ENCODE measurements at places on chromosomes 6 and 20.

- no peak for DNase-seq
Observed at GRCh38 chr6:38198219-38198618, 378.7 kb downstream of the ZFAND3 start.

DNA sequence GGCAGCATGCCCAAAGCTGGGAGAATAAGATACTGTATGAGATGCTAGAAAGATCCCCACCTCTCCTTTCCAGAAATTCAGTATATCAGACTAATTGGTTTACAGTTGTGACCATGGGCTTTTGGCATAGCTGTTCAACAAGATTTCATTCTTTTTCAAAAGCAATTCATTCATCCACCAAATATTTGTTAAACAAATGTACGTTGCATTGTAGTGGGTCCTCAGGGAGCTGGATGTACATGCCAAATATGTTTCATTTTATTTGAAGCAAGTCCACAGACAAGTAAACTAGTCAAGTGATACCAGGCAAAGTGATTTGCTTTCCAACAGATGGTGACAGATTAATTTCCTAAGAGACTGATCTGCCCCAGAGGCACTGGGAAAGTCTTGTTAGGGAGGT lies 85.8 kb upstream of the ESR1 start:
- DNase-seq: no peak

DNA sequence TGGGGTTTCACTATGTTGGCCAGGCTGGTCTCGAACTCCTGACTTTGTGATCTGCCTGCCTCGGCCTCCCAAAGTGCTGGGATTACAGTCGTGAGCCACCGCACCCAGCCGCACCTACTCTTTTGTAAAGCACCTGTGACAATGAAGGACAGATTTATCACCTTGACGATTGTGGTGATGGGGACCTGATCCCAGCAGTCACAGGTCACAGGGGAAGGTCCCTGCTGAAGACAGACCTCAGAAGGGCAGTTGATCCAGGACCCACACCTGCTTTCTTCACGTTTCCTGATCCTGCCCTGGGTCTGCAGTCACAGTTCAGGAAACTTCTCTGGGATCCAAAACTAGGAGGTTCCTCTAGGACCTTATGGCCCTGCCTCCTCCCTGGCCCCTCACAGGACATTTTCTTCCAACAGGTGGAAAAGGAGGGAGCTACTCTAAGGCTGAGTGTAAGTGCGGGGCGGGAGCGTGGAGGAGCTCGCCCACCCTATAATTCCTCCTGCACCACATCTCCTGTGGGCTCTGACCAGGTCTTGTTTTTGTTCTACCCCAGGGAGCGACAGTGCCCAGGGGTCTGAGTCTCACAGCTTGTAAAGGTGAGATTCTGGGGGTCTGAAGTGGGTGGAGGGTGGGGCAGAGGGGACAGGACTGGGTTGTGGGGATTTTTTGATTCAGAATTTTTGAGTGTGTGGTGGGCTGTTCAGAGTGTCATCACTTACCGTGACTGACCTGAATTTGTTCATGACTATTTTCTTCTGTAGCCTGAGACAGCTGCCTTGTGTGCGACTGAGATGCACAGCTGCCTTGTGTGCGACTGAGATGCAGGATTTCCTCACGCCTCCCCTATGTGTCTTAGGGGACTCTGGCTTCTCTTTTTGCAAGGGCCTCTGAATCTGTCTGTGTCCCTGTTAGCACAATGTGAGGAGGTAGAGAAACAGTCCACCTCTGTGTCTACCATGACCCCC lies 3.0 kb downstream of the HLA-E start:
- no peak for DNase-seq

GRCh38 chr6:155628306-155628705 lies 172.7 kb upstream of the NOX3 start:
- no peak for DNase-seq

DNA sequence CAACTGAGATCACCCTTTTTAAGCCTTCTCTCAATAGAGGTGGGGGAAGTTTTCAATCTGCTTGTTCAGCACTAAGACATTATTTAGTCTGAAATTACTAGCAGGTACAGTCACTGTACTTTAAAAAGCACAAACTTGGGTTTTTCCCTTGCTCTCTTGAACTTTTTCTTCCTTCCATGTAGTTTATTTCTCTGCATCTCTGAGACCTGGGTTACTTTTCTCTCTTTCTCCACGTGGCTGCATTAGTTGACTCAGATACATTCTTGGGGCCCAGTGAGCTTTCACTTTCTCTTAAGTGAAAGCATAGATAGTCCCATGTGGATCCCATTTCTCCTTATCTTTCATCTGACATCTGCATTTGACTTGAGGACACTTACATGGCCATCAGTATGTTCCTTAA lies 433.9 kb upstream of the MAP3K7 start:
- DNase-seq: no peak

GRCh38 chr6:72616406-72617015 lies 5.4 kb upstream of the KCNQ5 start:
- DNase-seq: peak; percentile 36

DNA sequence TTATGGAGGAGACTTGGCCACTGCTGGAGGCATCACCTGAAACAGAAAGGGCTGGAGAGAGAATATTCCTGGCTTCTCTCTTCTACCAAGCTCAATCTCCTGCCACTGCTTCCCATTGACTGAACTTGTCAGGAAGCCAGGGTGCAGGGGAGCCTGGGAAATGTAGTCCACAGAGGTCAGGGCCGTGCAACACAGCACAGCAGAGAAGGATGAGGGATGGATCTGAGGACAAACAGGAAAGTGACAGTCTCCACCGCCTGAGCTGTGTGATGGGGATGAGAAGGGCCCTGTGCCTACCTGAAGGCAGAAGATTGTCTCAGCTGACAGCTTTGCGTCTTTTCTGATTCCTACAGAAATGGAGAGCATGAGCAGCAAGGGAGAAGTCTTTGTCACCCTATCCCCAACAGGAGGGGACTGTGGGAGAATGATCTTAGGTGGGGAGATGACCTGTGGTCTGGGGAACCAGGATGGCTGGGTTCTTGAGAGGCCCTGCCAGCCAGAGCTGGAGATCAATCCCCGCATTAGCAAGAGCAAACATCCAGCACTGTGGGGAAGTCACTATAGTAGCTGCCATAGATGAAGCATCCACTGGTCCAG lies 114.2 kb downstream of the SNX5 start:
- peak; percentile 64 for DNase-seq

DNA sequence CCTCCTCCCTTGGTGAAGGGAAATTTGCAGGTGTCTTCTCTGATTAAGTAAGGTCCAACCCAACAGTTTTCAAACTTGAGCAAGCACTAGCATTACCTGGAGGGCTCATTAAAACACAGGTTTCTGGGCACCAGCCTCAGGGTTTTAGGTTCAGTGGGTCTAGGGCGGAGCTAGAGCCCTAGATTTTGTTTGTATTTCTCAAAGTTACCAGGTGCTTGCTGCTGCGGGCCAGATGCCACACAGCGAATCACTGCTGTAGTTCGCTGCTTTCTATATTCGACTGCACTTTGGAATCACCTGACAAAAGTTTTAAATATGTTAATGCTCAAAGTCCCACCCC lies 869 bp downstream of the COL21A1 start:
- no peak for DNase-seq

GRCh38 chr20:36147690-36148089 lies 6.8 kb upstream of the EPB41L1 start:
- DNase-seq: no peak

GRCh38 chr20:34637245-34638038 lies 39.5 kb downstream of the PIGU start:
- DNase-seq: peak; percentile 99

- no peak for DNase-seq
Observed at GRCh38 chr20:33387177-33387576, 14.1 kb downstream of the CDK5RAP1 start.

DNA sequence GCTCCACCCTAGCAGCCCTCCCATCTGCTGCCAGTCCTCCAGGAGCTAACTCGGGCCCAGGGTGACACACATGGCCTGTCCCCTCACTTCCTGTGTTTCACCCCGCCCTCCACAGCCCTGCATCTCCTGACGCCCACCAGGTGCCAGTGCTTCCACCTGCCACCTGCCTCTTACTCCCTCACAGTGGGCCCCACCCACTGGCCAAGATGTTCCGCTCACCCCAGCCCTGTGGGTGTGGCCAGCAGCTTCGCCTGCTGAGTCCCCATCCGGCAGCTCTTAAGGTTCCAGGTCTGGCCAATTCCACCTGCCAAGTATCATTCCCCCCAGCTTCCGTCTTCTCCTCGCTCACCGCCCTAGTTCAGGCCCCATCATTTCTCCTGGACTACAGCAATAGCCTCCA lies 184.1 kb downstream of the MBOAT1 start:
- no peak for DNase-seq

- no peak for DNase-seq
Observed at GRCh38 chr20:64044484-64045247, 4.8 kb downstream of the SOX18 start.

DNA sequence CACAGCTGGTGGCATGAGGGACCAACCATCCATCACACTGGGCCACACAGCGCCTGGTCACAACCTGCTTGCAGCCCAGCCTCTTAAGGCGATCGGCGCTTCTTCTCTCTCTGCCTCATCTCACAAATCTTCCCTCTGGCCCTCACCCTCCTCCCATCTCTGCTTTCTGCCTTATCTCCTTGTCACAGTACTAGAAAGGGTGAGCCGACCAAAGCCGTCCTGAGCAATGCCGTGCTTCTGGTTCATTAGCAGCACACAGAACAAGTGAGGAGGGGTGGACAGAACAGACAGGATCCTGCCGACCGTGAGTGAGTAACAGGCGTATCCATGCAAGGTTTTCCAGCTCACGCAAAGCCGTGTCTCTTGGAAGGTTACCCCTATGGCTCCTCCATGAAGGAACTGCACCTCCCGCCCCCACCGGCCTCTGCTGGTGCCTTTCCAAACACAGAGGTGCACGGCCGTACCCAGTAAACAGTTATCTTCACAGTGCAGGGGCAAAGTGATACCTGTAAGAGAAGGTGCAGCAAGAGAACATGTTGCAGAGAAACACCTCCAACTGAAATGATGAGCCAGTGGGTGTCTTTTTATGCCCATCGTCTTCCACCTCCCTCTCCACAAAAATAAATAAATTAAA lies 331.7 kb downstream of the FARS2 start:
- DNase-seq: no peak

- no peak for DNase-seq
Observed at GRCh38 chr20:43508106-43508505, 609 bp downstream of the L3MBTL1 start.

- DNase-seq: no peak
Observed at GRCh38 chr20:34243377-34243776, 2.2 kb downstream of the ASIP start.

DNA sequence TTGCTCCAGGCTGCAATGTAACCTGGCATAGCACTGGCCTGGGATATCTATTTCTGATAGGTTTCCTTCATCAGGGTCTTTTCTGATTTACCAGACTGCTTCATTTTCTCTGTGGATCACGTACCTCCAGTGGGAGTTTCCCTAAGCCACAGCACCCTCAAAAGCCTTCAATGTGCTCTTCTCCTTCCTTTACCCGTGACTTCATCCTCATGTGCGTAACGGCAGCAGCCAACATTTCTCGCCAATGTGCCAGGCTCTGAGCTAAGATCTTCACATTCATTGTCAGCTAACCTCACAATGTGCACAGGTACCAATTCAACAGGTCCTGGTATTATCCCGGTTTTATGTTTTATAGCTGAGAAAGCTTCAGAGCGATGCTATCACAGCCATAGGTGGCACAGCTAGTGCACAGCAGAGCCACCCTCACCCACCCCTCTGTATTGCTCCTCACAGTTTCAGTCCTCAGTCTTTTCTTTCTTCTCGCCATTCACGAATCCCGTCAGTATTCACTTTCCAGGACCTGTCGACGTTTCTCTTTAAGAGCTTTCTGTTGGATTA lies 58.2 kb downstream of the TNFAIP3 start:
- no peak for DNase-seq

DNA sequence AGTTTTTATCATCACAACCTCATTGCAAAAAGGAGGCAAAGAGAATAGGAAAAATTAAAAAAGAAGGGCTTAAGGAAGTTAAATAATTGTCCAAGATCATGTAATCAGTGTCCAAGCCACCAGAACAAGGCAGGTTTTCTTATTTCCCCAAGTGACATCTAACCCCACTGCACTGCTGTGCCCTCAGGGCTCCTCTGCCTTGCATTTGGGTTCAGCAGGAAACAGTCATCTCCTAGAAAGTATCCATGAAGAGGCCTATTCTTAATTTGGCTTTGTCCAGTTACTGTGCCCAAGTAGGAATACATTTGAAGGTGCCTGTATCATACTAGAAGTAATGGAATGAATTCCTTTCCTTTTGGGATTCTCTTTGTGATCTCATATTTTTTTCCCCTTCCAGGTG lies 10.5 kb downstream of the TMEM14A start:
- DNase-seq: no peak

DNA sequence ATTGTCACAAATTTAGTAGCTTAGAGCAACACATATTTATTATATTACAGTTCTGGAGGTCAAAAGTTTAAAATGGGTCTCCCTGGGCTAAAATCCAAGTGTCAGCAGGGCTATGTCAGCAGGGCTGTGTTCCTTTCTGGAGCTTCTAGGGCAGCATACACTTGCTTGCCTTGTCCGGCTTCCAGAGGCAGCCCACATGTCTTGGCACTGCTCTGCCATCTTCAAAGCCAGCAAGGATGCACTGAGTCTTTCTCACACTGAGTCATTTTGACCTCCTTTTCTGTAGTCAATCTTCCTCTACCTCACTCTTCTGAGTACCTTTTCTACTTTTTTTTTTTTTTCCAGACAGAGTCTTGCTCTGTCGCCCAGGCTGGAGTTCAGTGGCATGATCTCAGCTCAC lies 39.0 kb downstream of the ADGRF4 start:
- peak; percentile 31 for DNase-seq

GRCh38 chr6:108877046-108877751 lies 29.0 kb downstream of the ARMC2 start:
- DNase-seq: no peak

DNA sequence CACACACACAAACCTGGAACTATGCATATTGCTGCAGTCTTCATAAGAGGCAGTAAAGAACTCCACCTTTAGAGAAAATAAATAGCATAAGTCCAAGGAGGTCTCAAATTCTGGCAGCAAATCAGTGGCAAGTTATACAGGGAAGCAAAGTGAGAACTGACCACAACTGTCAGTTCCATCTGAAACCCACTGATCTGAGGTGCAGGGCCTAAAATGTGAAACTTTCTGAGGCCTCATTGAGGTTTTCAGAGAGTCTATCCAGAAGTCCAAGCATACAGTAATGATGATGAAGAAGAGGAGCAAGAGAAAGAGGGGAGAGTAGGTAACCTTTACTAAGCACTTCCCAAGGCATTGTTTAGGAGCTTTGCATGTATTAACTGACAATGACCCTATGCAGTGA lies 36.3 kb downstream of the MTFR2 start:
- no peak for DNase-seq

DNA sequence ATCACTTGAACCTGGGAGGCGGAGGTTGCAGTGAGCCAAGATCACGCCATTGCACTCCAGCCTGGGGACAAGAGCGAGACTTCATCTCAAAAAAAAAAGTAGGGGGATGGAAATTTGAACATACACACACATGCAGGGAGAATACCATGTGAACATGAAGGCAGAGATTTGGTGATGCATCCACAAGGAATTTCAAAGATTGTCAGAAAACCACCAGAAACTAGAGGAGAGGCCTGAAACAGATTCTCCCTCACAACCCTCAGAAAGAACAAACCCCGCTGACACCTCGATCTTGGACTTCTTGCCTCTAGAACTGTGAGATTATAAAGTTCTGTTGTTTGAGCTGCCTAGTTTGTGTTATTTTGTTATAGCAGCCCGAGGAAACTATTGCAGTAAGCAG lies 125.5 kb downstream of the GPX5 start:
- no peak for DNase-seq

Data from pons (tissue), 1 donor.